ENCODE measurements at places on chromosomes 13 and 19.

DNA sequence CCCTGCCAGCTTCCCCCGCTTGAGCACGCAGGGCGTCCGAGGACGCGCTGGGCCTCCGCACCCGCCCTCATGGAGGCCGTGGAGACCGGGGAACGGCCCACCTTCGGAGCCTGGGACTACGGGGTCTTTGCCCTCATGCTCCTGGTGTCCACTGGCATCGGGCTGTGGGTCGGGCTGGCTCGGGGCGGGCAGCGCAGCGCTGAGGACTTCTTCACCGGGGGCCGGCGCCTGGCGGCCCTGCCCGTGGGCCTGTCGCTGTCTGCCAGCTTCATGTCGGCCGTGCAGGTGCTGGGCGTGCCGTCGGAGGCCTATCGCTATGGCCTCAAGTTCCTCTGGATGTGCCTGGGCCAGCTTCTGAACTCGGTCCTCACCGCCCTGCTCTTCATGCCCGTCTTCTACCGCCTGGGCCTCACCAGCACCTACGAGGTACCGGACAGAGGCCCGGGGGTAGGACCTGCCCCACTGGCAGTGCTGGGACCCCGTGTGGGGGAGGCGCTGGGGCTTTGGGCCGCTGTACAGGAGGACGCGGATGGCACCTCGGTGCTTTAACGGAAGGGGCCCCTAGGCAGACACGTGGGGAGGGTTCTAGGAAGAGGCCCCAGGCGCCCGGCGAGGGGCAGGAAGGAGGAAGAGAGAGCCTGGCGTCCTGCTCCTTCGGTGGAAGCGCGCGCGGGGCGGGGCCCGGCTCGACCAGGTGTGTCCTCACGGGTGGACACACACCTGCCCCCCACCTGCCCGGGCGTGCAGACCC lies 681 bp downstream of the SLC5A5 start:
- DNase-seq: no peak

DNA sequence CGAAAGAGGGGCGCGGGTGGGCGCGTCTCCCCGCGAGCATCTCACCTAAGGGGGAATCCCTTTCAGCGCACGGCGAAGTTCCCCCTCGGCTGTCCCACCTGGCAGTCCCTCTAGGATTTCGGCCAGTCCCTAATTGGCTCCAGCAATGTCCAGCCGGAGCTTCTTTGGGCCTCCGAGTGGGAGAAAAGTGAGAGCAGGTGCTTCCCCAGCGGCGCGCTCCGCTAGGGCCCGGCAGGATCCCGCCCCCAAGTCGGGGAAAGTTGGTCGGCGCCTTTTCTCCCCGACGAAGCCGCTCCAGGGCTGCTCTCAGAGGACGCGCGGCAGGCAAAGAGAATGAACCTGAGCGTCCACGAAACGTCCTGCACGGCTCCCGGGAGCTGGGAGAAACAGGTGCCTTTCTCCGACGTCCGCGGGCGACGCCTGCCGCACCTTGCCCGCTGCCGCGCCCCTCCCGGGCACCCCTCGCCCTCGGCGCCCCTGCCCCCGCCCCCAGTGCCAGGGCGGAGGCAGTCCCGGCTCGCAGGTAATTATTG lies 366 bp upstream of the KL start:
- no peak for DNase-seq

GRCh38 chr19:870963-871401 lies 11.5 kb downstream of the CFD start:
- DNase-seq: no peak

DNA sequence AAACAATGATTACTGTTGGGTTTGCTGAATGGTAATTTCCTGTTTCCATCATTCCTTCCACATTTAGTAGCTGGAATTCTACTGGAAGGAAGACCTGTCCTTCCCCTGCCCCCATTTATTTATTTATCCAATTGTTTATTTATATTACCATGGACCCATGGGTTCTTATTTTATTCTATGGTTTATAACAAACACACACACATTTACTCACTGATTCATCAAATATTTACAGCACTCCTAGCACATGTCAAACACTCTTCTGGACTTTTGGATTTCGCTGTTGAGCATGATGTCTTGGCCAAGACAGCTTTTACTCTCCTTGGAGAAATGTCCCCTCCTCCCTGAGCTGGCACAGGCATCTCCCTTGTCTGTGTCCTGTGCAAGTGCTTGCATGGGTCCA lies 227.8 kb upstream of the MAB21L1 start:
- no peak for DNase-seq

DNA sequence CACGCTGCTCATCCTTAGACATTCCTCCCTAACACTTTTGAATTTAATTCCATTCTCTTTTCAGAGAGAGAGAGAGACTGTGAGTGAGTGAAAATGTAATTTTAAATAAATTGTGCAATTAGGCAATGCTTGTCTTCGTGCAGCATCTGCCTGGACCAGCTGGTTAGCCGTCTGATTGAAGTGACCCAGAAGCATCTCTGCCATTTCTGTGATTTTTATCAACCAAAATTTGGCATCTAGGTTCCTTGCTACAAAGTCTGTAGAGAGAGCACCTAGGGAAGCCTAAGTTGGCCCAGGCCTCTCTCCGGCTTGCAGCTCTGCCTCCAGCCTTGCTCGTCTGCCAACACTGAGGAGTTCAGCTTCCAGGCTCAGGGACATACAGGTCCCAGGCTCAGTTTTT lies 138.6 kb upstream of the GPR12 start:
- DNase-seq: no peak

DNA sequence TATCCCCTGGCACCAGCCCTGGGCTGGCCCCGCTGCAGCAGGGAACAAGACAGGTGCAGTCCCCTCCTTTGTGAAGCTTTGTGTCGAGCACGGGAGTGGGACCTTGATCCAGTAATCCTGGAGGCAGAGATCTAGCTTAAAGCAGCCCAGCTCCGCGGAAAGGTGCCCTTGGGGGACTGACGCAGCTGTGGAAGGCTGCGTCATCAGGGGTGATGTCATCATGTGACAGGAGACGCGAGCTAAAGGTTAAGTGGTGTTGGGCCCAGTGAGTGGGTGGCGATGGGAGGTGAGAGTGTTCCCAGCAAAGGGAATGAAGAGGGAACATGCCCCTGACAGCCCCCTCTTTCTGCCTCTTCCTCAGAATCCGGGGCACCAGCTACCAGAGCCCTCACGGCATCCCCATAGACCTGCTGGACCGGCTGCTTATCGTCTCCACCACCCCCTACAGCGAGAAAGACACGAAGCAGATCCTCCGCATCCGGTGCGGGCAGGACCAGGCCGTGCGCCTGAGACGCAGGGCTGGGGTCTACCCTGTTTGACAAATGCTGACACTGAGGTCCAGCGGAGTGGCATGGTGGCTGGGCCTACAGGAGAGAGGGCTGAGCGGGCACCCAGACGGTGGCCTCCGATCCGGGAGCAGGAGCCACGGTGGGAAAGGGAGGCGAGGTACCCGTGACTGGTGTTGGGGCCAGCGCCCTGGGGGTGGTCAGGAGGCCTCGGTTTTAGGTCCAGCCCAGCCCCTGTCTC lies 2.6 kb downstream of the LHB start:
- DNase-seq: no peak

All from epithelial cell of proximal tubule (primary cell).